ENCODE measurements at places on chromosomes 3 and 15. TPM values are rescaled to one million over a fixed set of nuclear protein-coding genes. Genes with fewer than 3 reads are reported as not detected.
A peak's percentile ranks its signal among the peaks of the same experiment; 100 is the strongest.

TMCO5A gene
- total RNA-seq = 129 TPM

C3orf52 gene
- total RNA-seq = 13.2 TPM

TRAK1 gene
- total RNA-seq = 95.9 TPM

ST8SIA2 gene
- total RNA-seq = 0.31 TPM

NDUFB5 gene
- total RNA-seq = 70.4 TPM

WDR72 gene
- total RNA-seq = 2.4 TPM

- DNase-seq = no peak
Measured at GRCh38 chr15:23853286-23853685, 166.2 kb upstream of the NDN start.

DNA sequence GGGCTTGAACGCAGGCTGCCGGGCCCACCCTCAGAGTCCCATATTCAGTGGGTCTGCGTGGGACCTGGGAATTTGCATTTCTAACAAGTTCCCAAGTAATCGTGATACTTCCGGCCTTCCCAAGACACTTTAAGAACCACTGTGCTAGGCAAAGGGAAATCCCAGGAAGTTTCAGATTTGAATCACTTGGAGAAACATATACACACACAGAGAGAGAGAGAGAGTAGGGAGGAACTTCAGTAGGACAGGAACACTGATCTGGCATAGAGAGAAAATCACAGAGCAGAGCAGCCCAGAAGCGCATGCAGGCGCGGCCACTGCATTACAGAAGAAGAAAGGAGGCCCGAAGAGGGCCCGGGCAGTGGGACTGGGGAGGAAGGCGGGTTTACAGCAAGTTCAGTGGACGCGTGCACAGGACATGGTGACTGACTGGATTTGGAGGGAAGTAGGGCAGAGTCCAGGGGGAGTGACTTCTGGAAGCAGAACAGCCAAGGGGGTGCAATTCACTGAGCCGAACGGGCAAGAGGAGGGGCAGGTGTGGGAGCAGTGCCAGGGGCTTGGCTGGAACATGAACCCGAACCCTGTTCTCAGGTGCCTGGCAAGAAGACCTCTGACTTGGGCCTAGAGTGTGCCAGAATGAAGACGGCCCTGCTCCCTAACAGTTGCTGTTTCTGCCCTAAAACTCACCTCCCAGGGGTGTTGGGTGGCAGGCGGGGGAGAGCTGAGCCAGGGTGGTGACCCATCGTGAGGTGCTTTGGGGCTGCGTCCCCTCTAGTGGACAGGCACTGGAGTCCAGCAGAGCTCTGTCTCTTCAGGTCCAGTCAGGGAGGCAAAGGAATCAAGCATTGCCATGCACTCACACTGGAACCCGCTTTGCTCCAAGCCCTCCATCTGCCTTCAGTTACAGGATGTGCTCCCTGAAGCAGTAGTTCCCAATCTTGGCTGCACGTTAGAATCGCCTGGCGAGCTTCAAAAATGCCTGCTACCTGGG is 101.3 kb upstream of the HES1 start:
- DNase-seq = no peak

DNA sequence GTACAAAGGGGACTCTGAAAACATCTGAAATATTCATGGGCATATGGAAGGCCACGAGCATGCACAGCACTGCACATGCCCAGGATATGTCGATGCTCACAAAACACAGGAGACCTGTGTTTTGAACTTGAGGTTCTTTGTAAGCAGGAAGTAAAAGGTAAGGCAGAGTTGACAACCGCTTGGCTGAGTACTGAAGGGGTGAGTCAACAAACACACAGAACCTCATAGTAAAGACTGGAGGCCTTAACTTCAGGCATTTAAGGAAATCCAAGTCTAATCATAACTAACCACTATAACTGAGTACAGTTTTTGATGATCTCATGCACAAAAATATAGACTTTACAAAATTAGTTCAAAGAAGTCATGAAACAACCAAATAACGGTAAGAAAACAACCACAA is 80.6 kb downstream of the MYO9A start:
- no peak for DNase-seq

DNA sequence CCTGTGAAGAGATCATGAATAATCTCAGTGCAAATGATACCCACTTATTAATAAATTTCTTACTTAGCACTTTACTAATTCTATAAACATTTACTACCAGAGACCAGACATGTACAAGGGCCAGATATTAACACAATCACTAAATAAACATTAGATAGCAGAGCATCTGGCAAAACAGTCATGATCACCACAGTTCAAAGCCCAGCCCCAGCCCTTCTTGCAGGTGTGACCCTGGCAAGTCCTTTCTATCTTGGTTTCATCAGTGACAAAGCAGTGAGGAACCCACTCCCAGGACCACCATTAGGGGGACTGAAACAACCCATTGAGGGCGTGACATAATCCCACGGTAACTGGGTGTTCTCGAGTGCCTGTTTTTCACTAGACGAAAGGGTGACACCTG is 11.6 kb downstream of the ZXDC start:
- no peak for DNase-seq

DNA sequence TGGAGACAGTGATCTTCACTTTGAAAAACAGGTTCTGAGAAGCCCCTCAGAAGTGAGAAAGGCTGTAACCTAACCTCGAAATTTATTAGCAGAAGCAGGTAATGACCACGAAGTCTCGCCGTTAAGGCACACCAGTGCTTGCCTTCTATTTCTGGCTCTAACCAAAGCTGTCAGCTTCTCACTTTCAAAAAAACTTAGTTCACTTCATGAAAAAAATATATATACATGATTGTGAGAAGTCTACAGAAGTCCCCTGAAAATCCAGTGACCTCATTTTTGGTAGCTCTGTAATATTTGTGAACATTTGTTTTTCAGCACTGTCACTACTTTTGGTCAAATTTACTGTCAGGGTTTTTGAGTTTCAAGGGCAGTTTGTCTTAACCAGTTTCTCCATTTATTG is 19.1 kb upstream of the AKAP13 start:
- no peak for DNase-seq

DNA sequence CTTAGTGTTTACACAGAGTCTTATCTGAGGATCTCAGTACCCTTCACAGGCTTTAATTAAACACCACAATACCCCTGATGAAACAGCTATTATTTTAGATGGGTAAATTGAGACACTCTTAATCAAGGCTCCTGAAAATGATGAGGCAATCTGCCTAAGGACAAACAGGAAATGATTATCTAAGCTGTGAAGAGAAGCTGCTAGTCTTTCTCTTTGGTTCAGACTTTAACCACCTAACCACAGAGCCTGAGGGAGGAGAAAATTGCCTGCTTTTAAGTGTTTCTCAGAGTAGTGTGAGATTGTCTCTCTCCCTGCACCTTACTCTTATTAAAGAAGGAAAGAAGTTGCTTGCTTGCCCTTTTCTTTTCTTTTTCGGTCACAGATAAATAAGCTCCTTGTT is 364.3 kb upstream of the ADAMTS9 start:
- DNase-seq = no peak

DNA sequence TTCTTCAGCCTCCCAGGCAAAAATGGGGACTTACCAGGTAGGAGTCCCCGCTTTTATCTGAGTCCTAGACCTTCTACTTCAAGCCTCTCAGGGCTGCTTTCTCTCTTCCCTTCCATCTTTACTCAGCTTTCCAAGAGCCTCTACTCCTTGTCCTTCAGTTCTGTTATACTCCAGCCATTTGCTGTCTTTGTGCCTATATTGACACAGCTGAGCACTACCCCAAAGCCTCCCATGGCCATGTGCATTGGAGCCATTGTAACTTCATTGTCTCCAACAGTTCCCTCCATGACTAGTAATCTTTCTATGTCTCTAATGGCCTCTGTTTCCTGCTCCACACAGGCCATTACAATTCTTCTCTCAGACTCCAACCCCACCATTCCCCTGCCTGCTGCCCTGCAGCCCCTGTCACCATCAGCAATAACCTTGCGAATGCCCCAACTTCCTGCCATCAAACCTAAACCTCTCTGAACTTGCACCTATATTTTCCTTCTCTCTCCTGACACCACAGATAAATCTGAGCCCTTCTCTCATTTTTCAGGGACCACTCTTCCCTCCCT is 77.9 kb upstream of the ADPGK start:
- DNase-seq = no peak

- DNase-seq = peak; percentile 39
Measured at GRCh38 chr3:132210476-132211346, 106.5 kb upstream of the ACP3 start.

DNA sequence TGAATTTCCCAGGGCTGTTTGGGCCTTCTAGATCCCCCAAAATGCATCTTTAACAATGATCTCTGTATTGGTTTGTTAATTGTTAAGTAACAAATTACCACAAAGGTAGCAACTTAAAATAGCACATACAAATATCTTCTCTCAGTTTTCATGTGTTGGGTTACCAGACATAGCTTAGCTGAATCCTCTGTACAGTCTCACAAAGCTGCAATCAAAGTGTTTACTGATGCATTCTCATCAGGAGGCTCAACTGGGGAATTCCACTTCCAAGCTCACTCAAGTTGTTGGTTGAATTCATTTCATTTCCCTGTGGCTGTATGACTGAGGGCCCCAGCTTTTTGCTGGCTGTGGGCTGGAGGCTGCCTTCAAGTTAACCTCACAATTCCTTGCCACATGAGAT is 297.6 kb downstream of the RPLP1 start:
- DNase-seq = no peak

DNA sequence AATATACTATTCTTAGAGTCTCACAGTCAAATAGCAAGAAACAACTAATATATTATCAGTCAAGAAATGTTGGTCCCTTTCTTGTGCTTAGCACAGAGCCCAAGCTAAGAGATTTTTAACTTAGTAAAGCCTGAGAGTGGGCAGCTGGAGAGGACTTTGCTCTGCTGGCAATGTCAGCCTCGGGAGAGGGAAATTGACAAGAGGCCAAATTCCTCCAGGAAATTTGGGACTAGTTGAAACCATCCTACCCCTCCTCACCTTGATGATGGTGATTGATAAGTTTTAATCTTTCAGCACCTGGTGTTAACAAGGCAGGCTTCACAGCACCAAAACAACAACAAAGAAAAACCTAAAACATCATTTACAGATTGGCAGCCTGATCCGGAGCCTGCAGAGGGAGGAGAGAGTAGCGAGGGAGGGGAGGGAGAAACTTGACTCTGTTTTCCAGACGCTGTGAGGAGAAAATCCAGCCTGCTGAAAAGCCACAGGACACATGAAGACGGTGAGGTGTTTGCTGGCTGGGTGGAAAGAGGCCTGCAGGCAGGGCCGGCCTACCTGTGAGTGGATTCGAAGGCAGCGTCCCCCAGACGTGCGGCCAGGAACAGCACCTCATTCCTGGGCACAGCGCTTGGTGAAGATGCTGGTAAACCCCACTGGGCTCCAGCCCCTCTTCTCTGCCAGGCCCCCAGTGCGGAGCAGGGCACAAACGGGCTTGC is 150.9 kb downstream of the LRRC28 start:
- no peak for DNase-seq

GRCh38 chr3:134126153-134126552 is 96.4 kb upstream of the SLCO2A1 start:
- no peak for DNase-seq

DNA sequence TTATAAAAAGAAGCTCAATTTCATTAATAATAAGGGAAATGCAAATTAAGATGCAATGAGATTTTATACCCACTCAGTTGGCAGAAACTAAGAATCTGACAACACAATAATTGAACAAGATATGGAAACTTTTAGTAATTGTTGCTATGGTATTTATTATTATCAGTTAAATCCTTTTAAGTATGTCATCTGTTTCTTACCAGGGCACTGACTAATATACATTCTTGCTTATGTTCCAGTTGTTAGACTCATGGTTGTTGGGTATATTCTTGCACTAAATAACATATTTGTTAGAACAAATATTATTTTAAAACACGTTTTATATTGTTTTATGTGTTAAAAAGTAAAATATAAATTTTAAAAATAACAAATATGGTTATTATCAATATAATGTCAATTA is 690.3 kb downstream of the MECOM start:
- DNase-seq = no peak

GRCh38 chr3:44125882-44126281 is 115.8 kb upstream of the TOPAZ1 start:
- DNase-seq = no peak

DNA sequence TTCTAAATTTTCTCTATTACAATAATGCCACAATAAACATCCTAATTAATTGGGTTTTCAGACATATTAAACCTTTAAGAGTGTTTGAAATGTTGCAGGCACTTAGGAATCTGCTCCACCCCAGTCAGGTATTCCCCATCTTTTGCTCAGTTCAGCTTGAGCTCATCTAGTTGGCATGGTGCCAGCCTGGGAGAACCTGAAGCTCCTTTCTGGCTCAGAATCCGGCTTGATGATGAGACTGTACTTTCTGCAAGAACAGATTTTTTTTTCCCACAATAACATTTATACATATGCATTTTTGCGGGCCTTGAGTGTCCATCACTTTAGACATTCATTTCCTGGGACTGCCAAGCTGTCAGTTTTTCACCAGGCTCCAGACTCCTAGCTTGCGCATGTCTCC is 7.7 kb upstream of the OXSR1 start:
- no peak for DNase-seq

DNA sequence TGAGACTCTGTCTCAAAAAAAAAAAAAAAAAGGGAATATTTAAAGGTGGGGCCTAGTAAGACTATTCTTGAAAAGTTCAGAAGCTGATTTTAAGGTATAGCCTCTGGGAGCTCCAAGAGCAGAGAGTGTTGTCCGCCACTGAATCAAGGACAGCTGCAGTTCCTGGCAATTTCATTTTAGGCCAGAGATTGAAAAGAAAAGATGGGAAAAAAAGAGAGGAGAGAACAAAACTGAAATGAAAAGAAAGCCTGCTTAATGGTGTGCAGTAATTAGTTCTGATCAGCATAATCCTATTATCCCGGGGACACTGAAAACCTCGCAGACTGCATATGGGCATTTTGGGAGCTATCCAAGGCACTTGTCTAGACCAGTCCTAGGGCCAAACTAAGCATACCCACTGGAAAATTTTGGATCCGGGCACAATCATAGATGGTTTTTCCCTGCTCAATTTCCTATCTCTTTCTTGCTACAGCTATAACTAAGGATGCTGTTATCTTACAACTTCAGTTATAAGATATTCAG is 43.2 kb downstream of the EHHADH start:
- no peak for DNase-seq

- no peak for DNase-seq
Measured at GRCh38 chr3:51283421-51283820, 101.7 kb upstream of the MANF start.

- DNase-seq = peak; percentile 7
Measured at GRCh38 chr3:126543457-126544061, 15.2 kb downstream of the C3orf22 start.

DNA sequence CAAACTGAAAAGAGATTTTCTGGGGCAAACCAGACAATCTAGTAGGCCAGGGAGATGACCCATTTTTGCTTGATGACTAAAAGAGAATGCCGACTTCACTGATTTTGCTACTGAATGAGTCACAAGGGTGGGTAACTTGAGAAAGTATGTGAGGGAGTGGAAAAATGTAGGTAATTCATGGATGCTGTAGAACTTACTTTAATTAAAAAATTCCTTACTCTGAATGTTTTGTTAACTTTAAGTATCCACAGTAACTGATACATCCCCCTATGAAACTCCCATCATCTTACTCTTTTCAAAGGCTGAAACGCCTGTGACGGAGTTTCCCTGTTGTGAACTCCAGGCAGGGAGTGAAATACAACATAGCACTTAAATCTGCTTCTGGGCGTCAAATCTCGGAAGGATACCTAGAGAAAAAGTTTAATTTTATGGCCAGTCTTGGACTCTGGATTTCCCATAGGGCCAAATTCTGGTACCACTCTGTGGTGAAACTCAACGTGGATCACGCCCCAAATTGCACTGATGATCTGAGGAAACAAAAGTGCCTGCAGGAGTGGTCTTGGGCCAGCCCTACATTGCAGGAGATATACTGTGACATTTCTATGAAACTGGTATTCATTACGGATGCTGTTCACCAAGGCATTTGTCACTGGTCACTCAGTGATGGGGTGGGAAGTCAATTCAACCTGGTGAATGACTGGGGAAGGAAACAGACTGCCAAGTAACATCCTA is 24.0 kb downstream of the GOLIM4 start:
- DNase-seq = no peak

Data from testis (tissue), 5 donors.